Kidney capillary endothelial cell (primary cell): ENCODE measurements at places on chromosomes 1 and 21.
A peak's percentile ranks its signal among the peaks of the same experiment; 100 is the strongest.

GRCh38 chr1:82503822-82504221 lies 703.1 kb downstream of the ADGRL2 start:
- DNase-seq: no peak

DNA sequence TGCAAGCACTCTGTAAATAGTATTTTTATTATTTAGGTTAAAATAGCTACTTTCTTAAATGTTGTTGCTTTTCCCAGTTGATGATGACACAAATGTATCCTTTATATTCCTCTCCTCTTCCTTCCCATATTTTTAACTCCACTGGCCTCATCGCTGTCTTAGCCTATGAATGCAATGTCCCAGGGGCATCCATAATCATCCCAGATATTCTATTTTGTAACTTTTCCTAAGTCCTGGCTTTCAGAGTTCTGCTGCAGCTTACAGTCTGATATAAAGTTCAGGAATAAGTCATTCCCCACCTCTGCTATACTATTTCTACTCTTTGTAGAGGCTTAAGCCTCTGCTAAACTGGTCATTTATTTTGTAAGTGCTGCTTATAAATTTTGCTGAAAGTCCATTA lies 58.3 kb downstream of the ASTN1 start:
- DNase-seq: no peak

DNA sequence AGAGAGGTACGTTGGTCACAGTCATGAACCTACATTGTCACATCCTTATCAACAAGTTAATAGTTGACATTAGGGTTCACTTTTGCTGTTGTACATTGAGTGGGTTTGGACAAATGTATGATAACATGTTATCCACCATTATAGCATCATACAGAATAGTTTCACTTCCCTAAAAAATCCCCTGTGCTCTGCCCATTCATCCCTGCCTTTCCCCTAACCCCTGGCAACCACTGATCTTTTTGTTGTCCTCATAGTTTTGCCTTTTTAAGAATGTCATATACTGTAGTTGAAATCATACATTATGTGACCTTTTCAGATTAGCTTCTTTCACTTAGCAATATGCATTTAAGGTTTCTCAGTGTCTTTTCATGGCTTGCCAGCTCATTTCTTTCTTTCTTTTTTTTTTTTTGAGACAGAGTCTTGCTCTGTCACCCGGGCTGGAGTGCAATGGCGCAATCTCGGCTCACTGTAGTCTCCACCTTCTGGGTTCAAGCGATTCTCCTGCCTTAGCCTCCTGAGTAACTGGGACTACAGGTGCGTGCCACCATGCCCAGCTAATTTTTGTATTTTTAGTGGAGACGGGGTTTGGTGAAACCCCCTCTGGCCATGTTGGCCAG lies 50.6 kb downstream of the UCK2 start:
- no peak for DNase-seq

- DNase-seq: peak; percentile 36
These were observed 25.5 kb upstream of the IFNAR1 start for GRCh38 chr21:33299181-33299752.

- no peak for DNase-seq
These were observed 71.4 kb upstream of the HSPA13 start for GRCh38 chr21:14454016-14455009.

GRCh38 chr21:24110846-24111245 lies 1496.4 kb downstream of the MRPL39 start:
- DNase-seq: no peak

- DNase-seq: no peak
These were observed 10.4 kb upstream of the UHMK1 start for GRCh38 chr1:162487241-162487640.

GRCh38 chr21:32966120-32966519 lies 59.6 kb upstream of the OLIG2 start:
- DNase-seq: no peak

GRCh38 chr1:8097077-8097799 lies 71.1 kb upstream of the ERRFI1 start:
- peak; percentile 95 for DNase-seq

DNA sequence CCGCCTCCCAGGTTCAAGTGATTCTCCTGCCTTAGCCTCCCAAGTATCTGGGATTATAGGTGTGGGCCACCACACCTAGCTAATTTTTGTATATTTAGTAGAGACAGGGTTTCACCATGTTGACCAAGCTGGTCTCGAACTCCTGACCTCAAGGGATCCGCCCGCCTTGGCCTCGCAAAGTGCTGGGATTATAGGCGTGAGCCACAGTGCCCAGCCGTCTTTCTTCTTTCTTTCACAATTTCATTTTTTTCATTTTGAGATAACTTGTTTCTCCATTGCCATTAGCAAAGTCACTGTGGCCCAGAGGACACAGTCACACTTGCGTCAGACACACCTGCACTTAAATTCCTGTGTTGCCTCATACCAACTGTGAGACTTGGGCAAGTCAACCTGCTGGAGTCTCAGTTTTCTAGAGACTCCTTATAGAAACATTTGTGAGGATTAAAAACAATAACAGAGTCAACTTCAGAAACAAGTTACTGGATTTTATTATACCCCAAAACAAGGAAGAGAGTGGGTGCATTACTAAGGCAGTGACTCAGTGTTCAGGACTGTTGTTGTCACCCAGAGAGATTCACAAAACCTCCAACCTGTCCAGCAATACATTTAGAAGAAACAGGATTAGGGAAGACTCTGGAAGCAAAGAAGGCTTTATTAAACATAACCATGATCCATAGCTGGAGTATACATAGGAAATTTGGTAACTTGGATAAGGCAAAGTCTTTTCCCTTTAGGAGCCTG lies 2.6 kb downstream of the TEDDM1 start:
- DNase-seq: no peak

- DNase-seq: no peak
These were observed 3.6 kb downstream of the PFKFB2 start for GRCh38 chr1:207056673-207057072.

GRCh38 chr21:37870221-37870620 lies 46.0 kb downstream of the KCNJ6 start:
- DNase-seq: no peak

GRCh38 chr1:149885339-149886120 lies 13.8 kb upstream of the BOLA1 start:
- peak; percentile 59 for DNase-seq

DNA sequence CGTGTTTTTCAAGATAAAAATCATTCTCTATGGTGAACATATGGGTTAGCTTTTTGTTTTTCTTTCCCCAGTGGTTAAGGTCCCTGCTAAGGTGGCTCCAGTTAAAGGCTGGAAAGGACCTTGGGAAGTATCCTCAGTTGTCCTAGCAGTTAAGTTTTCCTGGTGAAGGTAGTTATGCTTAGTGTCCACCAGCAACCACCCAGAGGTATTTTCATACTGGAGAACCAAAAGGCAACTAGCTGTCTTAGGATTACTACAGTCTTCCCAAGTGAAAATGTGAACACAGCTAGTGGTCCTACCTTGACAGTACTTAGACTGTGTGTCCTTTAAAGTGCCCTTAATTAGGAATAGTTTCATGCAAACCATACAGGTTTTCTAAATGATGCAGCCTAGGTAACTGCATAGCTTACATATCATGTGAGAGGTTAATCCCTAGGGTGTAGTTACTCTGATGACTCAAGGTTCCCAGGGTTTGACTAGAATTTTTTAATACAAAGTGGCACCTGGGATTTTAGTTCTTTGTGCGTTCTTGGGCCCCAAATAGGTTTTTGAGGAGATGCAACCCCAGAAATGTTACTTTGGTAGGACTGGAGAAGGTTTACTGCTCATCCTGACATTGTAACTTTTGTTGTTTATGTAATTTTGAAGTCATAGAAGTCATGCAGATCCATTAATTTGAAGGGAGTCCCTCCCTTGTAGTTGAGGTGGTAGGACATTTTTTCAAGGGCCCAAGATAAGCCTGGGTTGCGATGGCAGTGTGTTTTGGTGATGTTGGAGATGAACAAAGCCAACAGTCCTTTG lies 36.5 kb downstream of the YY1AP1 start:
- no peak for DNase-seq

DNA sequence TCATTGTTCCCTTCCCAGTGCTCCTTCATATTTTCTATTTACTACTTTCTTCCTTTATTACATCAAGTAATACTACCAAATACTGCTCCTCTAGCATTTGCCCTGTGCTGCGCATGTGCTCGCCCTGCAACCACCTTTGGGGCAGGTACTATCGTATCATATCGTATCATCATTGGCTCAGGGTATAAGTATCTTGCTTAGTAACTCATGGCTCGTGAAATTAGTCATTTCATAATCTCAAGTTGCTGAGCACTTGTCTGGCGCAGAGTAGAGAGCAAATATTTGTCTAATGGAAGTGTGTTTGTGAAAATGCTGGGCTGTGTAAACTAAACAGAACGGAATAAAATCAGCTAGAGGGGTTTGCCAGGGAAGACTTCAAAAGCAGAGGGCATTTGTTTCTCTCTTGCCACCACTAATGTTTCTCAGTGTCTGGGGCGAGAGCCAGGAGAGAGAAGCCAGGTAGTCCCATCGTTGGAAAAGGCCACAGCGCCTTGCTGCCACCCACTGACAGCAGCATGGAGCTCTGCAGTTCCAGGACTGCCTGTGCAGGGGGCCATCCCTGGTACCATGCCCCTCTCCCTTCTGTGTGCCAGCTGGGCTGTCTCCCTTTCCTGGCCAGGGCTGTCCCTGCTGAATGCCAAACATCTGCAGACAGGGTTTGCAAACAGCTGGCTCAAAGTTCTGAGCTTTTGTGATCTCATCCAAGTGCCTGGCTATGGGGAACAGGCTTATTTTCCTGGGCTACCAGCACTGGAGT lies 20.0 kb upstream of the CPT2 start:
- no peak for DNase-seq

DNA sequence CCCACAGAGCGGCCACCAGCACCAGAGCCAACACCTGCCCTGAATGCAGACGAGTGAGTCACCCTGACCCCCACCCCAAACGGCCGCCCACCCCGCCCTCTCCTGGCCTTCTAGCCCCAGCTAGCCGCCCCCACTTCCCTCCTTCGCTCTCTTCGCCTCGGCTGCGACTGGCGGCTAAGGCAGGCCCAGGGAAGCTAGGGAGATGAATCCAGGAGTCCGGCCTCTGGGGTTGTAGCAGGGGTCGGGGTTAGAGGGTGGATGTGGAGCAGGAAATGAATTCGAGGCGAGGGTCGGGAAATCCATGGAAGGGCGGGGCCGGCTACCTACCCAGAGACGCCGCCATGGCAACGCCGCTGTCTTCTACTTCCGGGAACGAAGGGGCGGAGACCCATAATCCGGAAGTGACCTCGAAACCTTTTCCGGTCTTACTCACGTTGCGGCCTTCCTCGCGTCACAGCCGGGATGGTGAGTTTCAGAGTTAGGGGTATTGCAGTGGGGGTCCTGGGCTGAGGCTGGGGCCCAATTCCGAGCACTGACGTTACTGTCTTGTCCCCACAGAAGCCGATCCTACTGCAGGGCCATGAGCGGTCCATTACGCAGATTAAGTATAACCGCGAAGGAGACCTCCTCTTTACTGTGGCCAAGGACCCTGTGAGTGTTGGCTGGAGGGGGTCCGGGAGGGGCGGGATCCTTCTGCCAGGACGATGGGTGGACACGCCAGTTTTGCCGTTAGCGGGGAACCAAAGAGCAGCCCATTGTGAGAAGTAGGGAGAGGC lies at the start of the genes EIF3I and TMEM234:
Gene EIF3I, plus strand, starts transcription at position 428 of the 776 bp plus-strand sequence. Its CDS starts 35 bp downstream, at position 463.
Gene TMEM234, minus strand, starts transcription at position 374 of the 776 bp plus-strand sequence. Its CDS starts 31 bp downstream, at position 343.
- peak; percentile 89 for DNase-seq

DNA sequence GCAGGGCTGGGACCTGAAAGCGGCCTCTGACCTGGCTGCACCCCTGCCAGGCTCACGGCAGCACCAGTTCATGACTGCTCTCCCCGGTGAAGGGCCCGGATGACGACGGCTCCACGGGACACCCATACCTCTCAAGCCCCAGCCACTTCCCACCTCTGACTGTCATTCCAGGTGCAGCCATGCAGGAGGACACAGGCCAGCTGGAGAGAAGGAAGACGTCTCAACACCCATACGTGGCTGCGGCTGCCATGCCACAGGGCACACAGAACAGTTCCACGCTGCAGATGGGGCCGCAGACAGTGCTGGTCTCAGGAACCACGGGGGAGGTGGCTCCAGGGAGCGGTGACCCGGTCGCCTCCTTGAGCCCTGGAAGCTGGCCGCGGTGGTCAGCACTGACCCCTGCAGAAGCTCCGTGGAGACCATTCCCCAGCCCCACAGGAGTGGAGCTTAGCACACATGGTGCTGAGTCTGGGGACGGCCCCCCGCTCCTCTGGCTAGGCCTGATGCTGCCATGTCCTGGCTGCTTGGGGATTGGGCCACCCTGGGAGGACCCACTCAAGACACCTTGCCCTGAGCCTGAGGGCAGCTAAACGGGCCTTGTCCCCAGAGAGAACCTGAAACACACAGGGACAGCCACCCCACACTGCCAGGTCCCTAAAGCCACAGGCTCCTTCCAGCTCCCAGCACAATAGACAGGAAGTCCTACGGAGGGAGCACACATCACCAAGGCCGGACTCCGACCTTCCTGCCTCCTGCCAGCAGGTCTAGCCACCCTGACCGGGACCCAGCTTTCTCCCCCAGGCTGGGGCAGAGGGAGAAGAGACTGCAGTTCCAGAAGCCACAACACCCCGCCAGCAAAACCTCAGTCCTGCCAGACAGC lies 8.6 kb downstream of the WNT9A start:
- DNase-seq: no peak

DNA sequence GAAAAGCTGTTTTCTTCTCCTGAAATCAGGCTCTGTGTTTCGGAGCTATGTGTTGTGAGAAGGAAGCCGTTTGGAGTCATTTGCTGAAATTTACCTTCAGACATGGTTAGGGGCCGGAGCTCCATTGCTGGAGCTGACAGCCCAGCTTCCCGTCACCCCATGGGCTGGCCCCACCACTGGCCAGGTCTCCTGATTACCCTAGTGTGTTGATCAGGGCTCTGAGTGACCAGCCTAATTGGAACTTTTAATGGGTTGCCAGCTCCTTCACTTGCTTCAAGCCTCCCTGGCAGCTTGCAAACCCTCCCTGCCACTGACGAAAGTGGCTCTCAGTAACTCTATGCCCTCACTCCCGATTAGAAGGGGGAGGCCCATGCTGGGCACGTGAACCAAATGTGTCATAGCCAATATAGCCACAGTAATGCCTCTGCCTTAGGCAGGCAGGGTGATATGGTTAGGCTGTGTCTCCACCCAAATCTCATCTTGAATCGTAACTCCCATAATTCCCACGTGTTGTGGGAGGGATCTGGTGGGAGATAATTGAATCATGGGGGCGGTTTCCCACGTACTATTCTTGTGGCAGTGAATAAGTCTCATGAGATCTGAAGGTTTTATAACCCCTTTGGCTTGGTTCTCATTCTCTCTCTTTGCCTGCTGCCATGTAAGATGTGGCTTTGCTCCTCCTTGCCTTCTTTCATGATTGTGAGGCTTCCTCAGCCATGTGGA lies 224.1 kb downstream of the TRABD2B start:
- DNase-seq: no peak

- no peak for DNase-seq
These were observed 562 bp downstream of the SYTL1 start for GRCh38 chr1:27342391-27342777.

- peak; percentile 69 for DNase-seq
These were observed 12.3 kb upstream of the GJA8 start for GRCh38 chr1:147890177-147890790.

GRCh38 chr1:28494737-28495136 lies 11.1 kb upstream of the RCC1 start:
- no peak for DNase-seq

- no peak for DNase-seq
These were observed 3.1 kb upstream of the JAK1 start for GRCh38 chr1:64969305-64970046.

- no peak for DNase-seq
These were observed 250.9 kb downstream of the TOMM20 start for GRCh38 chr1:234877761-234878160.

- DNase-seq: no peak
These were observed 40.3 kb downstream of the CAPN9 start for GRCh38 chr1:230787471-230787870.

- peak; percentile 13 for DNase-seq
These were observed 28.7 kb downstream of the KCNA3 start for GRCh38 chr1:110645821-110646735.

- no peak for DNase-seq
These were observed 75.9 kb downstream of the KIF1B start for GRCh38 chr1:10286244-10286643.

- DNase-seq: no peak
These were observed 271.3 kb upstream of the B3GALT2 start for GRCh38 chr1:193457676-193458075.
